ENCODE measurements at places on chromosomes 2 and 18. TPM values are rescaled to one million over a fixed set of nuclear protein-coding genes. Genes with fewer than 3 reads are reported as not detected.

The DSG4 gene
- not detected for total RNA-seq

The GULP1 gene
- not detected for total RNA-seq

The ABCG8 gene
- total RNA-seq = not detected

The CFLAR gene
- total RNA-seq = 98.4 TPM

The RNF125 gene
- 35.6 TPM for total RNA-seq

The SERPINB10 gene
- total RNA-seq = not detected

The LRRC30 gene
- not detected for total RNA-seq

The CYP27C1 gene
- total RNA-seq = not detected

The NDUFB3 gene
- 147 TPM for total RNA-seq

Measured in activated CD4-positive, alpha-beta T cell treated with anti-CD3 and anti-CD28 coated beads, Interleukin-2, amount 10 ng/mL, durations not matched to agents 7 days and 5 days (primary cell).